Left ventricle myocardium superior (tissue), 1 donor: ENCODE measurements at places on chromosomes 7 and 10.

DNA sequence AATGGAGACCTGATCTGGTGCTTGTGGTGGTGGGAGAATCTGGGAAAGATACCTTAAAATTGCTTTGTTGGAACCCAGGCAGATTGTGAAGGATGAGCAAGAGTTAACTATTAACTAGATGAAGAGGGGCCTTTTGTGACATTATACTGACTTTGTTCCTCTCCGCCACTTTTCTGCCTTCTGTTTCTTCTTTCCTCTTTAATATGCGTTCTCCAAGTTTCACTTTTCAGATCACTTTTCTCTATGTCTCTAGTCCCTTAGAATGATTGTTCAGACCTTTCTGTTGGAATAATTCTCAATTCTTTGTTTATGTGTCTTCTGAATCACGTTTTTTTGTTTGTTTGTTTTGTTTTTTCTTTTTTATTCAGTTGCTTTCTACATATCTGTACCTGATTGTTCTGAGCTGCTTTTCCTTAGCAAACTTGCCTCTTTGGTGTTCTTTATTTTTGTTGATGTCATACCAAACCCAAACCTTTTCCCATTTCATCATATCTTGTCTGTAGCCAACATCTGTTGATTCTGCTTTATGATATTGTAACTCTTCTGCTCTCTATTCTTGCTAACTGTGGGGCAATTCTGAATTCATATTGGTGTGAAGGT is 2.8 kb downstream of the BMPR1A start:
- DNase-seq: no peak

- no peak for DNase-seq
Measured at GRCh38 chr10:2994221-2994961, 73.0 kb upstream of the PFKP start.

- no peak for DNase-seq
Measured at GRCh38 chr10:128326251-128326650, 200.0 kb upstream of the MKI67 start.

DNA sequence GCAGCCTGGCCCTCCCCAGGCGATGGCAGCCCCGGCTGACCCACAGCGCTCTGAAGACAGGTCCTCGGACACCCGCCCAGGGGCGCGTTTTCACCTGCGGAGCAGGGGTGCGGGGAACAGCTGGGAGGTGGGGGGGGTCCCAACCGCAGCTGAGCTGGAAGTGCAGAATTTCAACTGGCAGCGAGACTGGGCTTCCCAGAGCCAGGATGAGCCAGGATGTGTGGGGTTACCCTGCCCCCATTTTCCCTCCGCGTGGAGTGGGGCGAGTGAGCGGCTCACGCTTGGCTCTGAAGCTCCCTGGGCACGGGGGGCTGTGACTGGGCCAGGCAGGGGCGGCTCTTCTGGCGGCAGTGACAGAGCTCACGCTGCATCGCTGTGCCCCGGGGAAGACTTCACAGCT is 70.2 kb downstream of the DNAJB6 start:
- DNase-seq: no peak

DNA sequence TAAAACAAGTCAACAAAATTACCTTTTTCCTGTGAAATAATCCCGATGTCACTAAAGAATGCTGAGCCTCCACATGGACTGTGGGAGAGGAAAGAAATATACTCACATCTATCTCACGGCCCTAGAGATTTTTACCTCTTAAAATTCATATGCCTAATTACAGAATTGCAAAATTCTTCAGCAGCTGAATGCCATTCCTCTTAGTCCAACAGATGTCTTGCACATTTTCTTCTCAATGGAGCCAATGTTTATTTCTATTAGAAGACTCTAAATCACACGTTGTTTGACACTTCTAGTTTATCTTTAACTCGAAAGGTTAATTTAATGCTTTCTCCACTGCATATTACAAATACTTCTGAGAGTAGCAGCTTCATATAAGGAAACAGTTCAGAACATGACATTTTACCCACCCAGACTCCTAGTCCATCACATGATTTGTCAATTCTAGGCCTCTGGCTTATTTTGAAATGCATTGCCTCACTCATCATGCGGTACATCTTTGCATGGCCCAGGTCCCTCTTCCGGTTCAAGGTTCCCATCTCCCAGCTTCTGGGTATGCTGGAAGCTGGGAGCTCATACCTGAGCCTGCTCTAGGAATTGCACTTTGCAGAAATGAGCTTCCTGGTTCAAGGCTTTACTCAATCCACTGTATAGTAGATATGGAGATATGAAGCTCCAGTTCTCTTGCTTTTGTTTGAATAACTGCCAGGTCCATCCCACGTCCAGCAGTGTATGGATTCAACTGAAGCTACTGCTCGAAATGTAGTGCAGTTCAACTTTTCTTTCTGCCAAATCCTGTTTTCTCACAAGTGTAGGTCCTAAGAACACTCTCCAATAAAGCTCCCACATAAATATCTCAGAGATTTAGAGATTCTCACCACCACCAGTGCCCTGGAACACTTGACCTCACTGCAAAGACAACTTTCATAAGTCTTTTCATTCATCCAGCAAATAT is 306.2 kb downstream of the GPR37 start:
- no peak for DNase-seq

GRCh38 chr10:97713339-97713825 is at the start of gene MARVELD1:
TSS of gene MARVELD1 (plus strand) at chr10:97713730. CDS start at chr10:97713877, 147 bp downstream.
- peak; percentile 83 for DNase-seq

GRCh38 chr10:124680675-124681074 is 63.5 kb downstream of the FAM53B start:
- DNase-seq: peak; percentile 57

GRCh38 chr10:60444494-60445064 is 54.9 kb upstream of the ANK3 start:
- DNase-seq: no peak

DNA sequence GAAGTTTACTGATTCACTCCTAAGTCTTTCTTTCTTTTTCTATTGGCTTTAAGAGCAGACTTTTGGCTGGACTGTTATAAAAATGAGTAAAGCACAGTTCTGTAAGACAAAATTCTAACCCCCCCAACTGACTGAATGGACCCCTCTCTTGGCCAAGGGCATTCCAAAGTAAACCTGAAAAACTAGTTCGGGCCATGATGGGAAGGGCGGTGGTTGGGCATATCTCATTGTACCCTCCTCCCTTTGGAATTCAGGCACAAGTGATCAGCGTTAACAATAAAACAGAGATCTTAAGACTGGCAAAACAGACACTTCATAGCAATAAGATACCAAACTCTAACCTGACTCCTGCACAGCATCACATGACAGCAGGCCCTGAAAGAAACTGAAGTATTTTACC is 6.1 kb upstream of the KIF20B start:
- DNase-seq: no peak

GRCh38 chr7:121873289-121874194 is 581 bp downstream of the PTPRZ1 start:
- peak; percentile 18 for DNase-seq

- no peak for DNase-seq
Measured at GRCh38 chr7:91717681-91718470, 162.6 kb downstream of the MTERF1 start.

DNA sequence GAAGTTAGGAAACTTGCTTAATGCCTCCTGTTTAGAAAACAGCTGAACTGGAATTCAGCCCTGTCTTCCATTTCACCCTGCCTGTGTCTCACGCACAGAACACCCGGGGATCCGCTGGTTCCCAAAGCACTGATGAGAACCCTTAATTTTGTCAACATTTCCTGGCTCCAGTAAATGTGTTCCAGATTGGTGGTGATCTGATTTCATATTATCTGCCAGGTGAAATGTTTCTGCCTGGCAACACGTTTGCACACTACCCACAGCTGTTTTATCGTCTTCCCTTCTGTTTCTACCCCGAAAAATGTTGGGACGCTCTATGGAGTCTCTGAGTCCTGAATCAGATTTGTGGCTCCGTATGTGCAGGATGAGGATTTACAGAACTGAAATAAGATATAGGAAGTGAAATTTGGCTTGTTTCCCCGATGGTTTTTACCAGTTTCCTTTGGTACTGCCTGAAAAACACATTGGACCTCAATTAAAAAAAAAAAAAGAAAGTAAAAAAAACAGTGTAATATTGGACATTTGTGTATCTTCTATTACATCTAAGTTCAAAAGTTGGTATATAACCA is 29.0 kb downstream of the MRC1 start:
- no peak for DNase-seq

DNA sequence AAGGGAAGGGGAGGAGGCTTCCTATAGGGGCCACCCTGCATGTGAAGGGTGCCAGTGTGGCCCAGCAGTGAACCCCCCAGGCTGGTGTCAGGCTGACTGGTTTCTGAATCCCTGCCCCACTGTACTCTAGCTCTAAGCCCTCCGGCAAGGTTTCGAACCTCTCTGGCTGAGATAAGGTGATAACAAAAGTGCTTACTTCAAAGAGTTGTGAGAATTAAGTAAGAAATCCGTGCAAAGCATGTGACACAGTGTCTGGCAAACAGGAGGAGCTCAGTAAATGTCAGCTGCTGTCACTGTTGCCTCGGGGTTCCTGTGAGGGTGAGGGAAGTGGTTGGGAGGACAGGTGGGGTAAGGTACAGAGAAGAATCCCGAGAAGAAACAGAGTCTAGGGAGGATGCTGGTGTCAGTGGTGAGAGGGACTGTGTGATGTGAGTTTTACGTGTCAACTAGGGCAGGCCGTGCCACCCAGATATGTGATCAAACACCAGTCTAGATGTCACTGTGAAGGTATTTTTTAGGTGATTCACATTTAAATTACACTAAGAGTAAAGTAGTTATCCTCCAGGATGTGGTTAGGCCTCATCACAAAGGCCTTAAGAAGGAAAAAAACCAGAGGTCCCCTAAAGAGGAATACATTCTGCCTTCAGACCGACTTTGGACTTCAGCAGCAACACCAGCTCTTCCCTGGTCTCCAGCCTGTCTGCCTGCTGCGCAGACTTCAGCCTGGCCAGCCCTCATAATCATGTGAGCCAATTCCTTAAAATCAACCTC is 64.4 kb downstream of the BPGM start:
- DNase-seq: no peak

- DNase-seq: no peak
Measured at GRCh38 chr7:44471436-44471835, 19.0 kb downstream of the NUDCD3 start.

GRCh38 chr10:68239596-68240150 is 7.8 kb upstream of the ATOH7 start:
- DNase-seq: no peak

- DNase-seq: peak; percentile 76
Measured at GRCh38 chr10:30857803-30858202, 173.9 kb downstream of the ZNF438 start.

- no peak for DNase-seq
Measured at GRCh38 chr10:11551916-11552602, 59.4 kb downstream of the USP6NL start.

DNA sequence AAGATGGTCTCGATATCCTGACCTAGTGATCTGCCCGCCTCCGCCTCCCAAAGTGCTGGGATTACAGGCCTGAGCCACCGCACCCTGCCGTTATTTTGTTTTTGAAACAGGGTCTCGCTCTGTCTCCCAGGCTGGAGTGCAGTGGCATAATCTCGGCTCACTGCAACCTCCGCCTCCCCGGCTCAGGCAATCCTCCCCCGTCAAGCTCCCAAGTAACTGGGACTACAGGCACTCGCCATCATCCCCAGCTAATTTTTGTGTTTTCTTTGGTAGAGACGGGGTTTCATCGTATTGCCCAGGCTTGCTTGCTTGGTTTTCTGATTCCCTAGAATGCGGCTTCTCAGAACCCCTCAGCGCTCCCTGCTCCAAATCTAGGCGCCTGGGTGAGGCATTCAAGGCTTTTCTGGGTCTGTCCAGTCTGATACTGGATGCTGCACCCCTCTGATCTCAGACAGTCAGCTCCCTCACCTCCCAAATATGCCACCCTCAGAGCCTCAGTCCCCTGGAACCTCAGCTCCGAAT is 1.3 kb downstream of the TFR2 start:
- no peak for DNase-seq

DNA sequence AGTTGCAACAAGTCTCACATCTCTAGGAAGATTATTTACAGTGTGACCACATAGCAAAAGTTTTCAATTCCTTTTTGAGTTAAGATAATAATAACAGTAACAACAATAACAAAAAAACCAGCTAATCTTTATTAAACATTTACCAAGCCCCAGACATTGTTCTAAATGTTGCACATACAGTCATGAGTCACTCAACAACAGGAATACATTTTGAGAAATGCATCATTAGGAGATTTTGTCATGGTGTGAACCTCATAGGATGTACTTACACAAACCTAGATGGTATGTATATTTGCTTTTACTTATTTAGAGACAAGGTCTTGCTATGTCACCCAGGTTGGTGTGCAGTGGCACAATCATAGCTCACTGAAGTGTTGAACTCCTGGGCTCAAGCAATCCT is 52.0 kb downstream of the SPAM1 start:
- DNase-seq: no peak

DNA sequence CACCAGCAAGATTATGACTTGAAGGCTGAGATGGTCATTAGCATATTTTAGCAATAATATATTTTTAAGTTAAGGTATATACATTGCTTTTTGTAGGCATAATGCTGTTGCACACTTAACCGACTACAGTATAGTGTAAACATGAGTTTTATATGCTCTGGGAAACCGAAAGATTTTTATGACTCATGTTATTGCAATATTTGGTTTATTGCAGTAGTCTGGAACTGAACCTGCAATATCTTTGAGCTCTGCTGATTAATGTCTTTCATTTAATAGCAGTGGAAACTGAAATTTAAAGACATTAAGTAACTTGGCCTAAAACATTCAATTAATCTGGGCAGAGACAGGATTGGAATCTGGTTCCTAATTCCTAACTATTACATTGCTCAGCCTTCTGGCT is 266.7 kb upstream of the PLXDC2 start:
- DNase-seq: no peak

GRCh38 chr7:157355784-157356511 is 19.1 kb downstream of the DNAJB6 start:
- peak; percentile 59 for DNase-seq

GRCh38 chr7:46131916-46132795 is 211.1 kb upstream of the IGFBP3 start:
- no peak for DNase-seq

- no peak for DNase-seq
Measured at GRCh38 chr10:44046605-44047004, 338.3 kb downstream of the CXCL12 start.

DNA sequence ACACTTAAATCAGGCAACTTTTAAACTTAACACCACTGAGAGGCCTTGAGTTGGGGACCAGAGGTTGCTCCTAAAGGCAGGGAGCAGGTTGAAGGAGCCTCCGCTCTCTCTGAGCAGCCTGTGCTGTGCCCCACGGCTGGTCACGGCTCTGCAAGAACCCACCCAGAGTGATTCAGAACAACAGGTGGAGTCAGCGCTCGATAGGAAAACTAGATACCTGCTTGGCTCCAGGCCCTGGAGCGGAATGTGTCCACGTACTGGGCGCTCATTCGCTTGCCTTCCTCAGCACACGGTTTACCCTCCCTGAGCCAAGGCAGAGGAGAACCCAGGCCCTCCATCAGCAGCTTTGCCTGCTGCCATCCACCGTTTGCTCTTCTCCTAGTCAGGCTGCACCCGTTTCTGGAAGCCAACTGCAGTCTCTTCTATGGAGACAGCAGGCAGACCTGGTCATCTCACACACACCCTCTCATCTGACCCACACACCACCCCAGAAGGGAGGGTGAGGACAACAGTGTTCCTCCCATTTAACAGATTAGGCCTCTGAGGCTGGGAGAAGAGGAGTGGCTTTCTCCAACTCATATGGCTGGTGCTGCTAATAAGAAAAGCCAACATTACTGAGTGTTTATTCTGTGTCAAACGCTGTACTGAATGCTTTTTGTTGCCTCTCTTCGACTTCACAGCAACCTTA is 37.6 kb upstream of the PDCD4 start:
- DNase-seq: no peak

GRCh38 chr7:72035266-72035665 is 376.9 kb downstream of the CALN1 start:
- no peak for DNase-seq
